ENCODE measurements at places on chromosomes 4 and X.

DNA sequence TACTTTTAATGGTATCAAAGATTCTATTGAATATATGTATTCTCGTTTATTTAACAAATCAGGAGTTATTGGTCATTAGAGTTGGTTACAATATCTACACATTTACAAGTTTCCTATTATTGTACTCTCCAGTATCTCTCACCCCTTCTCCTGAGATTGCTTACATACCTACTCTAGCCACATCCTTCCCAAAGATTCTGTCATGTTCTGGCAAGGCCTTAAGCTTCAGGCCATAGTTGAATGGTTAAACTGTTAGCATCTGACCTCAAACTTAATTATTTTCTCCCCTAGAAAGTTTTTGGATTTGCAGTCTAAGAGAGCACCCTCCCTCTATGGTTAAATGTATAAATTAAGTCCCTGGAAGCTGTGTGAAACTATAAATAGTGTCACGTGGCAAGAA lies 784.2 kb downstream of the GLUD2 start:
- DNase-seq, result no peak

DNA sequence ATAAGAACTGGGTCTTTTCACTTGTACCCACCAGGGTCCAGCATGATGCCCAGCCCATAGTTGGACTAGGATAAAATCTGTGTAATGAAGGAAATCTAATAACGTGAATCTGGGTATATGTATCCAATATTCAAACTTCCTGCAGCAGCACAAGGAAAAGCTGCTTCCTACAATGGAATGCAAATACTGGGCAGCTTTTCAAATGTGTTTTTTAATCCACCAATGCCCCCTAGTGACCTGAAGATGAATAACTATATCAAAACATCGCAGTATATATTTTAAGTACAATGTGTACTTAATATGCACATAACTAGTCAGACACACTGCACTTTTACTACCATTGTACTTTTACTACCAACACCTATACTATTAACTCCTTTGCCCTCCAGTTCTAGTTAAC lies 5.3 kb downstream of the APOO start:
- no peak for DNase-seq

DNA sequence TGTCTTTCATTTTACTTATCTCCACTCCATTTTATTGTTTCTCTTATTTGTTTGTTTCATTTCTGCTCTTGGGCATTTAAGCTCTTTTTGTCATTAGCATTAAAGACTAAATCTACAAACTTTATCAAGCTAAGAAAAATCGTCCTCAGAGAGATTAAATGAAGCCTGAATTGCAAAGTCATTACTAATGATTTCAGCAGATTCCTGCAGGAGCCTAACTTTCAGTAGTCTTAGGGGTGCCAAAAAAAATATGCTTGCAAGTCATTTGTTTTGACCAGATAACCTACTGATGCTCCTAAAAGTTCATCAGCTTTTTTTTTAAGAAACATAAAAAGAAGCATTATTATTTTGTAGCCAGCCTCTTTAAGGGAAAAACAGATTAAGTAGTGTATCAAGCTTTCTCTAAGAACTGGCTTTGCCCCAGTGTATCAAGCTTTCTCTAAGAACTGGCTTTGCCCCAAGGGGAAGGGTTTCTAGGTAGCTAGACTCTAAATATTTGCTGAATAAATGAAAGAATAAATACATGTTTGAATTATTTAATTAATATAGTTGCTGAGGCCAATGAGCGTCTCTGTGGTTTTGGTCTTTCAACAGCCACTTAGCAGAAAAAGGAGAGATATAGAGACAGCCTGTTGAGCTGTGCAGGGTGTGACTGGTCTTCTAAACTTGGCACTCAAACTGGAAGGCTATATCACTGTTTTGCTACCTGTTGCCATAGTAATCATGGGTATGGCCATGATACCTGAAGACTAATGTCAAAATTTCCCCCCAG lies 174.2 kb downstream of the BTC start:
- DNase-seq, result no peak

- no peak for DNase-seq
Observed at GRCh38 chr4:21554066-21554465, 394.5 kb downstream of the KCNIP4 start.

GRCh38 chr4:184587701-184588100 lies 61.5 kb downstream of the CASP3 start:
- DNase-seq, result no peak

- no peak for DNase-seq
Observed at GRCh38 chrX:12210971-12211370, 72.7 kb downstream of the FRMPD4 start.

GRCh38 chrX:38848671-38849455 lies 47.6 kb downstream of the MID1IP1 start:
- DNase-seq, result no peak

DNA sequence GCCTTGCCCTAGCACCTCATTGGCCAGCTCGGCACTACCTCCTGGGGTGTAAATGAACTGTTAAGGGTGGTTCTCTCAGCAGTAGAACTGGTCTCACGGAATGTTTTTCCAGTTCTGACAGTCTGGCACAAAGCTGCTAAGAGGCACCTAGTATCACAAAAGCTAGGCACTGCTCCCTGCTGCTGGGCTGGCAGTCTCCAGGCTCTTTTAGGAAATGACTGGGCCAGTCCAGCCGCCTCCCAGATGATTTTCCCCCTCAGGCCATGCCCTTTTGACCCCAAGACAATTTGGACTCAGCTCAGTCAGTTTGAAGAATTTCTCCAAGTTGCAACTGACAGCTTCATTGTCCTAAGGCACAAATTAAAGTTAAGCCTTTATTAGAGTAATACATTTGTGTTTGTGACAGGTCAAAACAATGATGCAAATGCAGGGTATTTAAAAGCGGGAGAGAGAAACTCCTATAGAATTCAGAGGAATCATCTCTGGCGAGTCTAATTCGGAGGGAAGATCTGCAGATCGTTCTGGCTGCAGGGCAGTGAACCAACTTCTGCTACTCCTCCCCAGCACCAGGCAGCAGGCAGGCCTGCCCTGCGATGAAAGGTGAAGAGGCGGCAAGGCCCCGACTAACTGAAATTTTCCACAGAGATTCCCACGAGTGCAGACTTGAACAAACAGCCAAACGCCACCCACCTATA lies 7.9 kb downstream of the FRMD7 start:
- DNase-seq, result no peak

DNA sequence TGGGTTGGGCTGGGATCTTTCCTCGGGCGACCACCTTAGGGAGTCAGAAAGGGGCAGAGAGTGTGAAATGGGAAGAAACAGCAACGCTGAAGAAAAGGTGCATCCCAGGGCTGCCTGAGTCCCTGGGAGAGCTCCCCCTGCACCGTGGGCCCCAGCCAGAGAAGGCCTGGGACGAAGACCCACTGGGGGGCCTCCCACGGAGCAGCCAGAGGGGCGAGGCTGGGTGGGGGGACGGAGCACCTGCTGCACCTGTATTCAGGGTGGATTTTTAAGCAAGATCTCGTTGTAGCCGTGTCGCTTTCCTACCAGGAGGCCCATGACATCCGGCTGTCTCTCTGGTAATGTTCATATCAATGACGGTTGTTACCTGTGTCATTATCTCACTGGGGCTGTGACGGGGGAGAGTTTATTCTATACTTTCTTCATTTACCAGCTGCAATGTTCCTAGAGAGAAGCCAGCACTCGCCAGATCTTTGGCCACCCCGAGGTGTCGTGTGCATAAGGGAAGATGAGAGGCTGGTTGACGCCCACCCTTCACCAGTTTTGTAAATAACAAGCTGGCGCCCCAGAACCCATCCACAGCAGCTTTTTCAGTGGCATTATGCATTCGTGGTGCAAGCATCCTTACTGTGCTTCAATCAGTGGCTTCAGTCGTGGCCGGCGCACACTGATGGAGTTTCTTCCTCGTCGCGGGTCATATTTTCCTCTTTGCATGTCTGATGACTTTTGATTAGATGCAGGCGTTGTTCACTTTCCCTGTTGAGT lies 5.6 kb upstream of the PCGF3 start:
- no peak for DNase-seq
